ENCODE measurements at places on chromosomes 2 and 18. TPM values are rescaled to one million over a fixed set of nuclear protein-coding genes. Genes with fewer than 3 reads are reported as not detected.
A peak's percentile ranks its signal among the peaks of the same experiment; 100 is the strongest.

- peaks cover 9% of the 10 kb centered on the region for H3K27me3 ChIP-seq
- H3K4me3 ChIP-seq: no peak overlapping the region
- H3K36me3 ChIP-seq: no peaks in the 10 kb centered on the region
Observed at GRCh38 chr2:200042944-200043343, 87.6 kb downstream of the MAIP1 start.

DNA sequence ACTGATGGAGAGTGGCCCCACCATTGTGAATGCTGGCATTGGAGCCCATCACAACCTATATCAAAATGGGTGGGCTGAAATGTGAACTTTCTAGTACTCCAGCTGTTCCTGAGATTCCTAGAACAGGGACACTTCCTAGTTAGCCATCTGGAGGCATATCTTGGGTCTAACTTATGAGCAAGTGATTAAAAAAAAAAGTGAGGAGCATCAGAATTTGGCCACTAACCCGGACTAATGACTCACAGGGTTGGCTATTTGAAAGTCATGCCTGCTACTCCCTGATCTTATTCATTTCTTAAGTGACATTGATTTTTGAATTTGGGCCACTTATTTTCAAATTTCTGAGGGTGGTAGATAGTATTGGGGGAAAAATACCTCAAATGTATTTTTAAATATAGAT is 216.6 kb downstream of the HRH4 start:
- H3K27me3 ChIP-seq: peaks cover 21% of the 10 kb centered on the region
- peaks cover 2% of the 10 kb centered on the region for H3K4me1 ChIP-seq
- H3K36me3 ChIP-seq: no peaks in the 10 kb centered on the region
- DNase-seq: no peak

- H3K27ac ChIP-seq: no peak overlapping the region
- H3K4me1 ChIP-seq: no peaks in the 10 kb centered on the region
- peaks cover 2% of the 10 kb centered on the region for H3K27me3 ChIP-seq
- H3K4me3 ChIP-seq: no peak overlapping the region
- H3K36me3 ChIP-seq: peaks cover 5% of the 10 kb centered on the region
- no peak for DNase-seq
Observed at GRCh38 chr2:47126783-47127182, 28.3 kb downstream of the STPG4 start.

DNA sequence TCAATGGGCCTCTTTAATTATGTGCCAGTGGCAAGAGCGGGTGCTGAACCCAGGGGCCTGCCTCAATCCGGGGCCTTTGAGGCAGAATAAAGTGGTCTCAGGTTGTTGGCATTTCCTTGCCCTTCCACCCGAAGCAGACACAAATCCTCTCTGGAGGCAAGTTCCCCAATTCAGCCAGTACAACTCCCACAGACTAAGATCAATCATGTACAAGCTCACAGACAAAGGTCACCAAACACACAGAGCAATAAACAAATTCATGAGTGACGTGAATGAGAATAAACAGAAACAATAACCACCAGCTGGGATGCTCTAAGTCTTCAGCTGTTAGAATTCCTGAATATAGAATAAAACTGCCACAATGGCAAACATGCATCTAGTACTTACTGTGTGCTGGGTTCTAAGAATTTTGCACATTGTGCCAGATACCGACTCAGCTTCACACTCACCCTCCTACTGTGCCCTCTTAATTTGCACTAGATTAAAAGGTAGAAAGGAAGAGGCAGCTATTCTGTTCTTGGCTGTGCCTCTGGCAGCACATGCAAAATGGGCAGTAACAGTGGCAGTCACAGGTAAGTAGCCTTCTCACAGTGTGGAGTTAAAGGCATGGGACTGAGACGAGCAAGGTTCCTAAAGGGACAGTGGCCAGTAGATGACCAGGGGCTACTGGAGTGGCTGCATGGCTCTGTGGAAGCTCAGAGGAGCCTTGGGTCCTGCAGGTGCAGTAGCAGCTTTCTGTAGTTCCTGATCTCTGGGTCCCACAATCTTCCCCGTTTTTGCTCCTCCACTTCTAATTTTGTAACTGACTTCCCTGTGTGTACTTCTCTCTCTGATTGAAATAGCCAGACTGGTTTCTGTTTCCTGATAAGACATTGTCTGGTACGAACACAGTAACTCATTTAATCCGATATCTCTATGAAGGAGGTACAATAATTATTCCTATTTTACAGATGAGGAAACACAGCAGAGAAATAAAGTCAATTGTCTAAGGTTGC is 34.6 kb upstream of the IL1B start:
- H3K27me3 ChIP-seq: peaks cover 16% of the 10 kb centered on the region
- peaks cover 3% of the 10 kb centered on the region for H3K4me1 ChIP-seq
- no peaks in the 10 kb centered on the region for H3K36me3 ChIP-seq
- DNase-seq: no peak

LINC00305 gene
- not detected for total RNA-seq

XIRP2 gene
- not detected for total RNA-seq

PRKAG3 gene
- total RNA-seq: not detected

REG1B gene
- not detected for total RNA-seq

- H3K27ac ChIP-seq: no peak overlapping the region
- H3K4me3 ChIP-seq: no peak overlapping the region
- H3K36me3 ChIP-seq: no peaks in the 10 kb centered on the region
Observed at GRCh38 chr2:85718885-85719492, 24.8 kb downstream of the GNLY start.

DNA sequence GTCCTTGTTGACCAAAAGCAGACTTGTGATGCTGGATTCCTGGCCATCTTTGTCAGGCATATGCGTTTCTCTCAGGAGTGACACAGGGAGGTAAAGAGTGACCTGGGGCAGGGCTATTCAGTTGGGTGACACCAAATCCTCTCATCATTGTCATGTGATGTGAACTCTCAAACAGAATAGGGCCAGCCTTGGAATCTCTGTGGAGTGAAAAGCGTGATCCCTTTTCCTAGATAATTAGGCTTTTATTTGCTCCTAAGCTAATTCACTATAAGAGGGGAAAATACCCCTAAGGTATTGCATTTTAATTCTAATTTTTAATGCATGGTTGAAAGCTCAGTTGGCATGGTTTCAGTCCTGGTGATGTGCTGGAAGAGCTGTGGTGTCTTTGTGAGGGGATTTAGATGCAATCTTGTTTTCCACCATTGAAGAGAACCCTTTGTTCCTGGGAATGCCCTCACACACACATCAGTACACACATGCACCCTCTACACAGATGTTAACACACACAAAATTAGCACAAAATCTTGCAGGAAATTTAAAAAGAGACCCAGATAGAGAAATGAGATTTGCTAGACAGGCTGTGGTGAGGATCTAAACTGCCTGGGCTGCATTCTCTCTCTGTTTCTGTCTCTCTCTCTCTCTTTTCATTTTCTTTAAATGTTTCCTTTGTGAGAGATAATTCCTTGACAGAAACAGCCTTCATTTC is 349.9 kb downstream of the TSN start:
- H3K4me3 ChIP-seq: no peak overlapping the region
- H3K27me3 ChIP-seq: no peaks in the 10 kb centered on the region
- H3K27ac ChIP-seq: no peak overlapping the region

ROCK2 gene
- 19.2 TPM for total RNA-seq

DNA sequence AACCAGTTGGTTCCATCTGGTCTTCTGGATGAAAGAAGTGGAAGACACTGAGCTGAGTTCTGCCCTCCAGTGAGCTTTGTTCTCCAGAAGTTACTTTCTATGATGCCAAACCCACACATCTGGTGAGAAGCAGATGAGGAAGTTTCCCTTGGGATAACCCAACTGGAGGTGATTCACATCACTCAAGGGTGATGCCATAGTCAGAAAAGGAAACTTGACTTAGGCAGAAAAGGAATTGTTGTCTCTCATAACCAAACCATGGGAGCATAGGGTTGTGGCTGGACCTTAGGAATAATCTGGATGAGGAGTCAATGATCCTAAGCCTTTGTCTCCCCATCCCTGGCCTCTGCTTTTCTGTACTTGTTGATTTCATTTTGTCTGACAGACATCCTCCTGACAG is 43.7 kb downstream of the CDC42EP3 start:
- no peak overlapping the region for H3K4me3 ChIP-seq
- H3K36me3 ChIP-seq: peaks cover 3% of the 10 kb centered on the region
- no peak for DNase-seq

GRCh38 chr2:25664183-25664964 is 9.0 kb downstream of the DTNB start:
- H3K27me3 ChIP-seq: no peaks in the 10 kb centered on the region
- H3K27ac ChIP-seq: no peak overlapping the region
- H3K4me1 ChIP-seq: peaks cover 21% of the 10 kb centered on the region
- no peak overlapping the region for H3K4me3 ChIP-seq
- H3K36me3 ChIP-seq: no peaks in the 10 kb centered on the region

- no peak for DNase-seq
- no peak overlapping the region for H3K4me3 ChIP-seq
- peaks cover 12% of the 10 kb centered on the region for H3K4me1 ChIP-seq
- H3K27ac ChIP-seq: no peak overlapping the region
- H3K27me3 ChIP-seq: peaks cover 63% of the 10 kb centered on the region
Observed at GRCh38 chr2:118833716-118834439, 13.6 kb downstream of the EN1 start.

MAPRE2 gene
- total RNA-seq: 46.5 TPM

- peaks cover 2% of the 10 kb centered on the region for H3K4me1 ChIP-seq
- DNase-seq: peak; percentile 37
- peaks cover 42% of the 10 kb centered on the region for H3K27me3 ChIP-seq
- H3K4me3 ChIP-seq: no peak overlapping the region
- no peaks in the 10 kb centered on the region for H3K36me3 ChIP-seq
Observed at GRCh38 chr2:10947005-10947440, 35.3 kb downstream of the KCNF1 start.

CFAP210 gene
- total RNA-seq: not detected

DNA sequence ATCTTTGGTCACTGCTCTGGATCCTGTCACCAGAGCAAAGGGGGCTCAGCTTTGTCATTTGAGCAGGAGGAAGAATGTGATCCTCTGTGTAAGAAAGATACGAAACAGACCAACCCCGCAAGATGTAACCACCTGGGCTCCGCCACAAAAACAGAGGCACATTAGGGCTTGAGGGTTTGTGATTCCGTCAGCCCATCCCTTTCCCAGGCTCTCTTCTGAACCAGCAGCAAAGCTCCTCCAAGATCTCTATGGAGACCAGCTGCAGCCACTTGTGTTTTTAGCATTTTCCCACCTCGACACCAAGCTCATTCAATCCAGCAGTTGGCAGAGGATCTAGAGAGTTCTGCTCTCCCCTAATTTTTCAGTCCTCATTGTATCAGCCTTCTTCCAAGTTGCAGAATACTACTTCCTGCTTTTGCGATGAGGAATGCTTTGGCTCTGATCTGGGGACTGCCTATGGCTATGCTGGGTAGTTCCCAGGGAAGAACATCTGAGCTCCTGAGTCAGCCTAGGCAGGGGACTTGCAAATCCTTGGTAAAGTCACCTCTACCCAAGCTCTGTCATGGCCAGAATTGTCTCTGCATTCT is 139.6 kb upstream of the RAB12 start:
- H3K27me3 ChIP-seq: peaks cover 2% of the 10 kb centered on the region
- no peak overlapping the region for H3K4me3 ChIP-seq
- H3K27ac ChIP-seq: no peak overlapping the region
- no peak for DNase-seq
- no peaks in the 10 kb centered on the region for H3K4me1 ChIP-seq

KIF5C gene
- total RNA-seq: 30.8 TPM

DNA sequence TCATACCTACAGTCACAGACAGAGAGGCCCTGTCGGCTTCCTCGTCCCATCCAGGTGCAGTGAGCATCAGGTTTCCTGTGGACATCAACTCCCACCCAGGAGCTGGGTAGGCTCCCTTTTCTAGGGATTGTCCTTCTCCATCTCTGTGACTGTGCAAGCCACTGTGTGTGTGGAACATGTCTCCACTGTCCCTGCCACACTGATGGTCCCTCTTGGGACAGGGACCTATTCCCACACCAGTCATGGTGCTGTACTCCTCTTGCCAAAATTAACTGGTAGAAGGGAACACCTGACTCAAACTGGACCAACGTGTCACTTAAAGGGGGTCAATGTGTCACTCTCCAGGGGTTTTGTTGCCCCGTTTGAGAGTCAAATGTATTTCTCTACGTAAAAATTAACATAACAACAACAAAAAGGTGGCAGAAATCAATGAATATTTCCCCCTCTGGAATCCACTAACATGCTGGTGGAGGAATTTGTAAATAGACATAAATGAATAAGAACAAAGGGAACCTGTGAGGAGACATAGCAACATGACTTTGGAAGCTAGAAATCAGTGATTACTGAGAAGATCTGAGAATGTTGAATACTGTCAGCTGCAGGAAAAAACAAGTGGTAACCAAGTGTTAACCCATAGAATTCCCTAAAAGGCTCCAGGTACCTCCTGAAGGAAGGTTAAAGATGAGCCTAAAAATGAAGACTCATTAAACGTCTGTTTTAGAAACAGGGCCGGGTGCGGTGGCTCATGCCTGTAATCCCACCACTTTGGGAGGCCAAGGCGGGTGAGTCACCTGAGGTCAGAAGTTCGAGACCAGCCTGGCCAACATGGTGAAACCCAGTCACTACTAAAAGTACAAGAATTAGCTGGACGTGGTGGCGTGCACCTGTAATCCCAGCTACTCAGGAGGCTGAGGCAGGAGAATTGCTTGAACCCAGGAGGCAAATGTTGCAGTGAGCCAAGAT is 40.4 kb downstream of the SH2D6 start:
- H3K4me3 ChIP-seq: no peak overlapping the region
- no peak overlapping the region for H3K27ac ChIP-seq
- H3K27me3 ChIP-seq: no peaks in the 10 kb centered on the region
- no peaks in the 10 kb centered on the region for H3K36me3 ChIP-seq

DNA sequence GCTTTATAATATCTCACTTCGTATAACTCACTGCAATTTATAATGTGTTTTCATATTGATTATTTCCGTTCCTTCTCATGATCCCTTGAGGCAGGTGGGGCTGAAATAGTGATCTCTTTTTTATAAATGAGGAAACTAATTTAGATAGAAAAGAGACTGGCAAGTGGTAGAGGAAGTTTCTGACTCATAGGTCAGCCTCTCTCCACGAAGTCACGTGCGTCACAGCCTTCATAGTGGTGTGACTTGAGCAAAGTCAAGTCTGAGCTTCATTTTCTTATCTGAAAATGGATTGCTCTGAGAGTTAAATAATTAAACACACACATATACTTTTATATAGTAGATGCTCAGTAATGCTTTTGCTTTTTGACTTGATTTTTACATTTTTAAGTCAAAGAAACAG is 19.9 kb downstream of the ABCG5 start:
- no peak overlapping the region for H3K27ac ChIP-seq
- H3K4me3 ChIP-seq: no peak overlapping the region
- peaks cover 10% of the 10 kb centered on the region for H3K27me3 ChIP-seq
- no peaks in the 10 kb centered on the region for H3K4me1 ChIP-seq
- peak; percentile 46 for DNase-seq

All from activated CD4-positive, alpha-beta memory T cell treated with anti-CD3 and anti-CD28 coated beads for 36 hours (primary cell).